NCI-H1417 (cell line): ENCODE measurements at places on chromosomes 6 and 20.
A peak's percentile ranks its signal among the peaks of the same experiment; 100 is the strongest.

GRCh38 chr20:44247586-44248409, 690 bp downstream of the GDAP1L1 start:
- DNase-seq = no peak

- no peak for DNase-seq
Measured at GRCh38 chr20:35398660-35399144, 13.1 kb downstream of the UQCC1 start.

- peak; percentile 92 for DNase-seq
Measured at GRCh38 chr6:166626177-166627032, 646 bp downstream of the RPS6KA2 start.

DNA sequence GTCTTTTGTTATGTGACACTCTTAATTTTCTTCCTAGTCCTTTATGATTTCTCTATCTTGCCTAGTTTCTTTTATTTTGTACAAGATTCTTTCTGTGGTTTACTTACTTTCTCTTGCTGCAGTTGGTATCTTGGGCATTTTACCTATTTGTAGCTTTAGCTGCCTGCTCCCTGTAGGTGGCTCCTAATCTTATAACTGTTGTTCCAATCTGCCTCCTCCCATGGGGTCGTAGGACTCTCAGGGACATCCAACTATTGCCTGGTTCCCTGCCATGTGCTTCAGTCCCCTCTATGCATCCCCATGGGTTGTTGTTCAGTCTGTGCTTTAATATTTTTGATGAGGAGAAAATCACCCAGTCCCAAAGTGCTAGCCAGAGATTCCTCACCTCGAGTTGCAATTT, 31.4 kb downstream of the RIN2 start:
- DNase-seq = no peak

DNA sequence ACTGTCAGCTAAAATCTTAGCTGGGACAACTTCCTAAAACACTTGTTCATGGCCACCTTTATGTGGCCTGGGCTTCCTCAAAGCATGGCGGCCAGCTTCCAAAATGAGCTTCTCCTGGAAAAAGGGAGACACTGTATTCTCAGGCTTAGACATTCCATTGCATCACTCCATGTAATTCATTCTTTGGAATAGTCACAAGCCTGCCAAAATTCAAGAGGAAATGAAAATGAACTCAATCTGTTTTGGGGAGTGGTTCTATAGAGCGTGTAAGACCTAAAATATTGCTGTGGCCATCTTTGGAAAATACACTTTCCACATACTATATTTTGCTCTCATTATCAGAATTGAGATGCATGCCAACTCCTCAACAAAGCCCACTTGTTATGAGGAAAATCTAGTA, 687.0 kb downstream of the KIF16B start:
- DNase-seq = no peak

GRCh38 chr6:131054392-131055250, 8.4 kb downstream of the EPB41L2 start:
- DNase-seq = no peak

DNA sequence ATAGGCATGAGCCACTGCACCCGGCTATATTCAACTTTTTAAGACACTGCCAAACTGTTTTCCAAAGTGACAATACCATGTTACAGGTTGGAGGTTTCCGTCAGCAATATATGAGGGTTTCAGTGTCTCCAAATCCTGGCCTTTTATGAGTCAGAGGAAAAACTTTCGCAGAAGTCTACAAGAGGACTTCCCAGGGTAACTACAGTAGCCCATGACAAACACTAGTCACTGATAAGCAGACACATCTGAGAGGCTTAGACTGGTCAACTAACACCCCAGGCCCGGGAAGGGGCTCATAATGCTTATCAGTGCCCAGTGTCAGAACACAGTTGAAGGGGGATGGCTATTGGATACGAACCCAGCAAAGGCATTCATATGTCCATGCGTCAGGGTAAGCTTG, 85.4 kb downstream of the SOX4 start:
- no peak for DNase-seq

GRCh38 chr20:60977901-60978300, 274.2 kb upstream of the CDH4 start:
- peak; percentile 62 for DNase-seq

DNA sequence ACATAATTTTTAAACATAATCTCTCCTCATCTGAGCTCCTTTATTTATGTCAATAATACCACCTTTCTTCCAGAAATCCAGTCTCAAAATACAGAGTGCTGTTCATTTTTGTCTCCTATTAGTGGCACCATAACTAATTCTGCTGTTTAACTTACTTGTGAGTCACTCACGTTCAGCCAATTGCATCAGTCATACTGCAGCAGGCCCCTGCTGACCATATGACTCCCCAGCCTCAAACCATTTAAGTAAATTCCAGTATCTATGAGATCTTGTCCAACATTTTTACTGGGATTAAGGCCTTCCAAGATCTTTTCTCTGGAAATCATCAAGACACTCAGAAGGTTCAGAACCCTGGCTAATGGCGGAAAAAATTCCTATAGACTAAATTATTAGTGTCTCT, 982.2 kb upstream of the MAP3K7 start:
- no peak for DNase-seq

DNA sequence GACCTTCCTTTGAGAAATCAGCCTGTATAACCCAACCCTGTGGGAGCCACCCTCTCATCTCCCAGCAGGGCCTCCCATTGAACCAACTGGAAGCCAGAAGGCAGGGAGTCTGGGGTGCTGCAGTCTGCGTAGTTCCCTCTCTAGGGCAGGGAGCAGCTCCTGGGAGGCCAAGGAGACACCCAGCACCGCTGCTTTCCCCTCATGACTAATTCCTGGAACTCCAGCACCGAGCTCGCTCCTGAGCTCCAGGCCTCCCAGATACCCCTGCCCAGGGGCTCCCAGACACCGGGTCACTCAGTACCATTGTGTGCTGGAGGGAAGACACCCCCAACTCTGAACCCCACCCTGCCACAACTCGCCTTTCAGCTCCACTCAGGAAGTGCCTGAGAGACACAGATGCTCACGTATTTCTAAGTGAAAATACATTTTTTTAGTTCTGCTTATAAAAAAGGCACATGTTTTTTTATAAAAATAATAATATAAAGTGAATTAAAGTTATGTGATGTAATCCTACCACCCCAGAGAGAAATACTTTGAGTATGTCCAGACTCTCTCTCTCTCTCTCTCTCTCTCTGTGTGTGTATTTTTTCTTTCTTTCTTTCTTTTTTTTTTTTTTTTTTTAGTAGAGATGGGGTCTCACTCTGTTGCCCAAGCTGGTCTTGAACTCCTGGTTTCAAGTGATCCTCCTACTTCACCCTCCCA, 17.5 kb downstream of the PIM1 start:
- no peak for DNase-seq

- DNase-seq = no peak
Measured at GRCh38 chr20:7155794-7156193, 388.3 kb downstream of the BMP2 start.

DNA sequence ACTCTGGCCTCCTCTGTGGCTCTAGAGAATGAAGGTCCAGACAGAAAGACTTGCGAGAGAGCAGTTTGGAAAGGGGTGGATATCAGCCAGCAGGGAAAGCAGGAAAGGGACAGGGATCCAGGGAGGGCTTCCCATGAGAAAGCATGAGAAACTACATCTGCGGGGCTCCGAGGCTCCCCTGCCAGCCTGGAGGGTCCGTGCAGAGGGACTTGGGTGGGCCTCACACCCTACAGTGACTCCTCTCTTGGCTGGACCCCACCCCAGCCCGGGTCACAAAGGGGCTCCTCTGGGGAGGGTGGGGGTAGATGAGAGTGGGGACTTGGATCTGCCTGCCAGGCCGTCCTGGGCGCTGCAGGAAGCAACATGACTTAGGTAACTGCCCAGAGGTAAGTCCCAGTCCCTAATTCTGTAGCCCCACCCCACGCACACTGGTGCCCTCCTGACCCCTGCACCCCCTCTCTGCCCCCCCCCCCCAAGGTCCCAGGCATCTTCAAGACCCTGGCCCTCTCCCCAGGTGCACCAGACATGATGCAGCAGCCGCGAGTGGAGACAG, at the start of gene TMEM239:
TSS of gene TMEM239 (plus strand) at position 335 of the 553 bp plus-strand sequence. CDS start at position 526, 191 bp downstream.
- DNase-seq = no peak

GRCh38 chr6:68476611-68477010, 158.5 kb upstream of the ADGRB3 start:
- DNase-seq = no peak

DNA sequence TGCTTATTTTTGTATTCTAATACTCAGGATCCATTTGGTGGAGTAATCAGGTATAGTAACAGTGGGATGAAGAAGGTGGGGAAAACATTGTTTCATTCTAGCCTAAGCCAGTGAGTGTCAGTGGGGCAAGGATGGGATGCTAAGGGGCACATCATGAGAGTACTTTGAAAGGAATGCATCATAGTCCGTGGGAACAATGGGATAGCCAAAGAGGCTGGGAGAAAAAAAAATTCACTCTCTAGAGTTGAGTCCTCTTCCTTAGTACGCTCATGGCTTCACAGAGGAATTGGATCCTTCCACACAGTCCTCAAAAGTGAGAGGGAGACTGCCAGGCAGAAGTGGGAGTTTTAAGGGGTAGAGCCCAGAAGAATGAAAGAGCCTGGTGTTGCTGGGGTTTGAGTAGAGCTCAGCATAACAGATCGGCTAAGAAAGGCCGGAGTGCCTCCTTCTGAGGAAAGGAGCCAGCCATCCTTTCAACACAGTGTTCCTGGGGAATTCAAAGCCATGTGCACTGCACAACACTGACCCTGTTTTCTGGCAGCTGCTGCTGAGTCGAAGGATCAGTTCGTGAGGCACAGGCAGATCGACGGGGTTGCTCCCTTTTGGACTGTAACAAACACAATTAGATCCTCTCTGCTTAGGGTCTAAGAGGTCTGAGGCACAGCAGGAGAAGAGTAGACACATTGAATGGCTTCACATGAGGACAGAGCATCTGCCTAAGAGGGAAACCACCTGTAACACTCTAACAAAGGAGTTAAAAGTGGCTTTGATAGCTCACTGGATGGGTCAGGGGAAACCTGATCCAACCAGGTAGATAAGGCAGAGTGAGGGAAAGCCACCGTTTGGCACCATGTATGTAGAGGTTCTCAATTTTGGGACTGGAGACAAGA, 61.2 kb downstream of the ELOVL5 start:
- peak; percentile 71 for DNase-seq

DNA sequence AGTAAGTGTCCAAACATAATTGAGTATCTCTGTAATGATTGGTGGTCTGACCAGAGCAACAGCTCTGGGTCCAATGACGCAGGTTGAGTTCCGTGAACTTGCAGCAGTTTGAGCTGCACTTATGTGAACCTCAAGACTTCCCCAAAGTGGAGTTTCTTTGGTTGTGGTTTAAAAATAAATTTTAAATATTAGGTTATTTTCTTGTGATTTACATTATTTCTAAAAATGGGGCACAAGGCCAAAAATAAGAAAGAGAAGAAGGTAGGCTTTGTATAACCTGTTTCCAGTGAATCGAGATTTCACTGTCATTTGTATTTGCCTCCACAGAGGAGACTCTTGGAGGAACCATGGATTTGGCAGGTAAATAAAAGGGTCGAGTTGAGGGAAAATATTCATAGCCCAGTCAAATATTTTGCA, 166.4 kb upstream of the ZNF217 start:
- no peak for DNase-seq

GRCh38 chr6:148222846-148223245, 119.8 kb upstream of the SASH1 start:
- no peak for DNase-seq

- peak; percentile 79 for DNase-seq
Measured at GRCh38 chr6:7742223-7742785, 16.4 kb downstream of the BMP6 start.
